ENCODE measurements at places on chromosomes 3 and 15.
A peak's percentile ranks its signal among the peaks of the same experiment; 100 is the strongest.

GRCh38 chr3:127978636-127979035 lies 63.6 kb downstream of the KBTBD12 start:
- DNase-seq = no peak

DNA sequence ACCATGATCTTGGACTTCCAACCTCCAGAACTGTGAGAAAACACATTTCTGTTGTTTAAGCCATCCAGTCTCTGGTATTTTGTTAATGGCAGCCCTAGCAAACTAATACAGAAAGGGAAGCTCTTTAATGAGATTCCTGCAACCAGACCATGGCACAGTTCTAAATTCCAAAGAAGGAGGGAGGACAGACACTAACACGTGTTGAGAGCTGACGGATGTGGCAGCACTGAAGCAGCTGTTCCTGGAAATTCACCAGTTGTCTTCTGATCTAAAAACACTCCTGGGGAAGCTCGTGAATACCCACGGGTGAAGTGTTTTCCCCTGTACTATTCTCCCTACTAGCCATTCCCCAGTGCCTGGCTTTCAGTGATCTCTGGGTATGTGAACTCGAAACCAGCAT lies 56.7 kb downstream of the RPL22L1 start:
- DNase-seq = no peak

GRCh38 chr3:148962513-148962912 lies 28.8 kb upstream of the GYG1 start:
- no peak for DNase-seq

DNA sequence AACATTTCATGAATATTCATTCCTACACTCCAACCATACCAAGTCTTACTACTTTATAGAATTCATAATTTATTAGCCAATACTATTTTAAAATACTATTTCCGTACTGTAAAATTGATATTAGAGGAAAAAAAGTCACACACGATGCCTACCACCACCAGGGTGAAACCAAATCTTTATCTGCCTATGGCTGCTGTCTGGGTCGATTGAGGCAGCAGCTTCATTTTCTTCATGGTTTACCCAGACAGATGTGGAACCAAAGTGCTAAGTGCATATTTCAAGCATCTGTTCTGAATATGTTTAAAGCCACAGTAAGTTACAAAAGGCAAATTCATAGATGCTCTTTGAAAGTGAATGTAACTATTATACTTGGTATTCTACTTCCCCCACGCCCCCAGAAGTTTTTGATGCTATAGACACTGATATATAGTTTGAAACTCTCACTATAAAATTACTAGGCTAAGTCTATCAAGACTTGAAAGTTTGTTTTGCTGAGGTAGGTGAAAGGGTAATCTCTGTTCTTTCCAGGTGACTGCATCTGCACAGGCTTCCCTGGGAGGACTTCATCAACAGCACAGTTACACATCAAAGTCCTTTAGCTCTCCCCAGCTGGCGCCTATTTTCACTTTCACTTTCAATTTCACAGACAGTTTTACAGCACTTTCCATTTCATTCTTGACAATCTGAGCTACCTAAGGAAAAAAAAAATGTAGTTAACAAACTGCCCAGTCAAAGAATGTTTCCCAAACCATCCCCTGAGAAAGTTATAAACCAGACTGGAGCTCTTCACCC lies 113.9 kb downstream of the POLQ start:
- DNase-seq = no peak

GRCh38 chr3:97713634-97714033 lies 50.9 kb upstream of the ARL6 start:
- DNase-seq = no peak

GRCh38 chr3:184566441-184567414 lies 5.1 kb downstream of the EPHB3 start:
- DNase-seq = no peak

GRCh38 chr3:55854494-55854893 lies 367.4 kb upstream of the WNT5A start:
- DNase-seq = no peak

GRCh38 chr3:57958642-57959422 lies 49.4 kb upstream of the FLNB start:
- no peak for DNase-seq

- DNase-seq = no peak
These were observed 975.3 kb upstream of the GBE1 start for GRCh38 chr3:82736696-82737277.

- no peak for DNase-seq
These were observed at the start of gene PLA2G4B for GRCh38 chr15:41838400-41838897. TSS of gene PLA2G4B (plus strand) at chr15:41838847. CDS start at chr15:41838914, 67 bp downstream.

DNA sequence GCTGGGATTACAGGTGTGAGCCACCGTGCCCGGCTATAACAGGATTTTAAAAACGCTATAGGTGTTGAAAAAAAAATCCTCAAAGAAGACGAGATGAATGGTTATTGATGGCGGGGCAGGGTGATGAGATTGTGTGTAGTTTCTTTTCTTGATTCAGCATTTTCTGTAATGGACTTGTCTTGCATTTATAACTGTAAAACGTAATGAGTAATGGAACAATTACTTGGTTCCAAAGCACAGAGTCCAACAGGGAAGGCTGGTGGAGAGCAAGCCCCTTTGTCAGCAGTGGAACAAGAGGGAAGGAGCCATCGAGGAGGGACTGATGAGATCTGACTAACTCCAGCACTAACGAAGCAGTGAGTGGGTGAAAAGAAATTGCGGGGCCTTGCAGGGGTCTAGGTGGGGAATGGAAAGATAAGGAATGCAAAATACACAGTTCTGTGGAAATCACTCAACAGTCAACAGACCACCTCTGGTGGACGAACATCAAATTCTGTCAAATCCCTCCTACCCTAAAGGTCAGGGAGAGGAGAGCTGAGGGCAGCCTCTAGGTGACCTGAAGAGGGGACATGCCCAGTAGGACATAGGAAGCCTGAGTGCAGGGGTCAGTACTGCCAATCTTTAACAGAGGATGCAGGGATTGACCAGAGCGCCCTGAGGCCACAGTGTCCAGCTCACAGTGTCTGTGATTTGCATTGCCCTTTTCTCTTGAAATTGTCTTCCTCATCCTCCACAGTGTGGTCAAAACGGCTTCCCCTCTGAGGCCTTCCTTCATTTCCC lies 23.1 kb upstream of the CDCP1 start:
- DNase-seq = no peak

DNA sequence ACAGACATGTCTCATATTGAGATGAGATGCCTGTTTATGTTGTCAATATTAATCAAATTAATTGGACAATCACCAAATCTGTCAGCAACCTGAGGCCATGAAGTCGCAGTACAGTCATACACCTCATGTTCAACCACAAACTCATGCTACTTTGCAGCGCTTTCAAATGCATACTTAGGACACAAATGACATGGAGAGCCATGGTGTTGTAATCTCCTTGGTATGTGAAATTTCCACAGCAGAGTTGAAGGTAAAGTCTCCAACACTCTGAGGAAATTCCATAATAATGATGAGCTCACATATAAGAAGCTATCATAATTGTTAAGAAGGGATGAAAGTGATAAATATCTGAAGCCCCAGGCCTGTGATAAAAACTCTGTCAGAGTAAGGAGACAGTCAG lies 873.9 kb downstream of the MCTP2 start:
- DNase-seq = no peak

DNA sequence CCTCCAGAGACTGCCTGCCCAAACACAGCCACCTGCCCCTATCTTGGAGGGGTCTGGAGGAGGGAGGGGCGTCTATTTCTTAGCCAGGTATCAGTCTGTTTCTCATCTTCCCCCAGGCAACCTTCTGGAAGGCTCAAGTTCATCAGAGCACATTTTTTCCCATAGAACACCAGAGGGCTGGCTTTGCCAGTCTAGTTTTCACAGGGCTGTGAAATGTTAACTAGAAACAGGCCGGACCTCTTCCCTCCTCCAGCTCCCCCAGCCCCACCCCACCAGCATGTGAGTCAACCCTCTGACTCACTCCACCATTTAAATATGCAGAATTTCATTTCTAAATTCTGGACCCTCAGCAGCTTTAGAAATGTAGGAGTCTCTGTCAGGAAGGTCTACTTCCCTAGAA lies 66.9 kb downstream of the SLCO2A1 start:
- DNase-seq = no peak

DNA sequence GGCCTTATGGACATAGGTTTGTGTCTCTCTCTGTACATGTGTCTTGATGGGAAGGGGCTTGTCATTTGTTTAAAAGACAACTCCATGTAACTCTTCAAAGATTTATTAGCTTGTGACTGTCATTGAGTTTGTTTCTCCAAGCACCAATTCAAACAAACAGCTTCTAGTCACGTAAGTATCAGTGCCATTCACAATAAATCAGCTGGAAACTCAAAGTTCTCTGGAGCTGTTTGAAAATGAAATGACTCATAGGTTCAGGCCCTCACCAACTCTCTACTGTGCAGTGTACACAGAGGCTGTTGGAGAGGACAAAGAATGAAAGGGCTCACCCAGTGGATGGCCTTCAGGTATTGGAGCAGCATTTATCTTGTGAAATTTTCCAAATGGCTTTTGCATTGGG lies 476.3 kb downstream of the AGBL1 start:
- no peak for DNase-seq

DNA sequence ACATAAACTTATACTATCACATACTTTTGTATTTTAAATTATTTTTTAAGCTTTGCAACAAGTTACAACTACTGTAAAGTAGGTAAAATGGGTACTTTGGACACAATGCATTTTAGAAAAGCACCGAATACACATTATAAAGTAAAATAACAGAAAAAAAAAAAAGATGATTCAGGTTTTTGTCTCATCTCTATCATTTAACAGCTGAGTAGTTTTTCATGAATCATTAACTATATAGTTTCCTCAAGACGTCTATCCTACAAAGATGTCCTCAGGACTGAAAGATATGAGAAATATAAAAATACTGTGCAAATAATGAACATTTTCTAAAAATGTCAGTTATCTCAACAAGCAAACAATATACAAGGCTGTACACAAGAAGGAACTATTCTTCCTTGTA lies 46.9 kb downstream of the ANKRD28 start:
- DNase-seq = no peak

DNA sequence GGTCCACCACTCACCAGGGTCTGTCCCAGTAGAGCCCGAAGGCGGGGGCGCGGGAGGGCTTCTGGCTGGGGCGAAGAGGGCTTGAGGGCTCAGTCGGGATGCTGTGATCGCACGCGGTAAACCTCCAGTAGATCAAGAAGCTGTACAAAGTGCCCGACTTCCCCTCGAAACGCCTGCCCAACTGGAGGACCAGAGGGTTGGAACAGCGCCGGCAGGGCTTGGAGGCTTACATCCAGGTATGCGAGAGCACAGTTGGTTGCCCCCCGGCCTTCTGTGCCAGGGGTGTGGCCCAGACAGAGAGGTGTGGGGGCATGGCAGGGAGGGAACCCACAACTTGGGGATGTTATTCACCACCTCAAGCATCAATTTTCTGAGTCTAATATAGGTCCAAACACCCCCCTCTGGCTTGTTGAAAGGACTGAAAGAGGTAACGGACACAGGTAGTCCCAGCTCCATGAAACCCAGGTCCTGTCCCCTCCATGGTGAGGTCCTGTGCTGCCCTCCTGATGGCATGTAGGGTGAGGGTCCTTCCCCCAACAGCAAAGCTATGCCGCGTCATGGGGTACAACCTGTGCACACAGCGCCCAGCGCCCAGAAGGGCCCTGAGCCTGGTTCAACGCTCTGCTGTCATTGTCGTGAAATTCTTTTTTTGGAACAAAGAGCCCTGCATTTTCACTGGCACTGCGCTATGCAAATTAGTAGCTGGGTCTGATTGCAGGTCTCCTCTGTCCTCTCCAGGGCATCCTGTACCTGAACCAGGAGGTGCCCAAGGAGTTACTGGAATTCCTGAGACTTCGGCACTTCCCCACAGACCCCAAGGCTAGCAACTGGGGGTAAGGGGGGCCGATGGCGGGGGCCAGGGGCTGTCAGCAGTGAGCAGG lies 1.2 kb downstream of the SNX22 start:
- peak; percentile 51 for DNase-seq

DNA sequence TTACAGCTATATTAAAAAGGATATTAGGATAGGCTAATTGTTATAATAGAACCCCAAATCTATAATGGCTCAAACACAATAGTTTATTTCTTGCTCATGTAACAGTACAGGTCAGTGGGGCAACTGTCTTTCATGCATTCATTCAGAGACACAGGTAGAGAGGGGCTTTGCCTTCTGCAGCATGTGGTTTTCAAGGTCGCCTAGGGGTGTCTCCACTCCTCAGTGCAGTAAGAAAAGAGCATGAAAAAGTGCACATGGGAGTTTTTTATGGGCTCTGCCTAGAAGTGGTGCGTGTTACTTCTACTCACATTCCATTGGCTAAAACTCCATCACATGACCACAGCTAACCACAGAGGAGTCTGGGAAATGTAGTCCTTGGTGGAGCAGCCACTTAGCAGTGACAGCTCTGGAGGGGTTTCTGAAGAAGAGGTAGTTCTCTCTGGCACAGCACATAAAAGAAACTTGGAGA lies 1.8 kb downstream of the ZBTB38 start:
- DNase-seq = peak; percentile 84

GRCh38 chr15:67968966-67969365 lies 85.1 kb upstream of the PIAS1 start:
- DNase-seq = peak; percentile 63

DNA sequence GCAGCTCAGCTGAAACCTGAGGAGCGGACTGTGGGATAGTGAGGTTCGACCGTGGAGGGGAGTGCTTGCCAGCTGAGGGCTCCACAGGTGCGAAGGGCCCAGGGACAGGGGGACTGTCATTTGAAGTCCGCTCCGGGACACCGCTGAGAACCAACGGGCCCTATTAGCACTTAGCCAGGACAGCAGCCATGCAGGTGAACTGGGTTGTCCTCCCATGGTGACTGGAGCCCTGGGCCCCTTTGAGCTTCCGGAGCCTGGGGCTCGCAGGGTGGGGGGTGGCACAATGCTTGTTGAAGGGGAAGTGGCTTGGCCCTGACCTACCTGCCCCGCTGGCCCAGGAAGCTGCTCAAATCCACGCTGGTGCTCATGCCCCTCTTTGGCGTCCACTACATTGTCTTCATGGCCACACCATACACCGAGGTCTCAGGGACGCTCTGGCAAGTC lies 24.7 kb downstream of the PTH1R start:
- DNase-seq = no peak

DNA sequence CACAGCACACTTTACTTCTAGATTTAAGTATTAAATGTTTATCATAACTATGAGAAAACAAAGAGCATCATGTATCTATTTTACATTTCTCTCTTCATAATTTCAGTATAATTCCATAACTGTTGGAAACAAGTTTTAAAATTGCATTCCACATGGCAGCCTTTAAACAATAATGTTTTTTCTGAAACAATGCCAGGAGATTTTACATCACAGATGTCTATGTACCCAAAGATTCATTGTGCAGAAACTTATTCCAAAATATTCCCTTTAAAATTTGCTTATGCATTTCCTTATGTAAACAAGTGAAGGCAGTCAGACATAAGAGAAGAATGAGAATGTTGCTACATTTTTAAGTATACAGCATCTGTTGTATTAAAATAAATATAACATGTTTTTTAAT lies 324.9 kb upstream of the COL8A1 start:
- DNase-seq = no peak

- no peak for DNase-seq
These were observed 109.9 kb downstream of the IGF1R start for GRCh38 chr15:98758224-98758623.

GRCh38 chr3:88034491-88035275 lies 24.1 kb downstream of the CGGBP1 start:
- DNase-seq = no peak

All from G401 (cell line).